ENCODE measurements at places on chromosomes 4 and X. TPM values are rescaled to one million over a fixed set of nuclear protein-coding genes. Genes with fewer than 3 reads are reported as not detected.

The EPHA5 gene
- total RNA-seq: not detected

The LIN54 gene
- total RNA-seq: 13.5 TPM

The INTS6L gene
- 28.4 TPM for total RNA-seq

The TTC29 gene
- total RNA-seq: not detected

The CDKL2 gene
- 0.30 TPM for total RNA-seq

The GSX2 gene
- not detected for total RNA-seq

The RTL5 gene
- 1.1 TPM for total RNA-seq

The TCEAL3 gene
- total RNA-seq: 4.8 TPM

The MAGEA12 gene
- not detected for total RNA-seq

The IL9R gene
- 4.5 TPM for total RNA-seq

The RBM10 gene
- total RNA-seq: 37.6 TPM

The USP51 gene
- total RNA-seq: 2.0 TPM

DNA sequence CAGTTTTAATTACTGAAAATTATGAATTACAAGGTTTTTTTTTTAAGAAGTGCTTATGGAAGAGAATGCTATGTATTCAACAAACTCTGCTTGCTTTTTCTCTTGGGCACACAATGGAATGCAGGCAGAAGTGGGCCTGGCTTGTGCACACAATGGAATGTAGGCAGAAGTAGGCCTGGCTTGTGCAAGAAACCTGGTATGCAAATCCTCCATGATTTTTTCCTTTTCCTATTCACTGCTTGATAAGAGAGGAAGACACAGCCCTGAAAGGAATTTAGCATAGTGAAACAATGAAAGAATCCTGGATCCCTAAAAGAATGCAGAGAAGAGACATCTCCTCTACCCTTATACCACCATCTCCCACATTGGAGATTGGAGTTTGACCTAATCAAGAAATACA lies 138.4 kb downstream of the COL25A1 start:
- no peak for DNase-seq

- DNase-seq: no peak
These were observed 204.5 kb downstream of the SLC7A11 start for GRCh38 chr4:138037696-138038095.

- DNase-seq: no peak
These were observed 161.4 kb downstream of the VSIG4 start for GRCh38 chrX:65878456-65878855.

DNA sequence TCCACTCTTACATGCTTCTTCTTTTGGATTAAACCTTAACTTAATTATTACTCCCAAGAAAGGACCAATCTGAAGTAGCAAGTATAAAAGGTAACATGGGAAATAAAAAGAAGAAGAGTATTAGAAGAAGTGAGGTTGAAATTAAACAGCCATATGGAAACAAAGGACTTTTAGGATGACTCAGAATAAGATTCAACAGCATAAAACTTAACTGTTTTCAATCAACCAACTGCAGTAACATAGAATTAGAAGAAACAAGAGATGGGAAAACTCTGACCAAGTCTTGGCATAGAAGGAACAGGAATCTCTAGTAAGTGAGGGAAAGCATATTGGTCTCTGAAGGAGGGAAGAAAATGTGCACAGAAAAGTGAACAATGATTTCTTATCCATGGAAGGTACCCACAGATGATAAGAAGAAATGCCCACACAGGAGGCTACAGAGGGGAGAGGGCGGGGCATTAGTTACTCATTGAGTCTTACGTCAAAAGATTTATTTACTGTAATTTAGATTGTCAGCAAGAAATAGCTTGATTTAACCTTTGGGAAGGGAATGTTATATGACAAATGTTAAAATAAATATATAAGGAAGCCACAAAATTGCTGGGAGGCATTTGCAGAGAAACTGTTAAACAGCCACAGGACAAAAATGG lies 177.3 kb downstream of the BANK1 start:
- DNase-seq: no peak

- no peak for DNase-seq
These were observed 24.5 kb downstream of the SH3RF1 start for GRCh38 chr4:169246279-169246678.

GRCh38 chr4:153465615-153466080 lies 512 bp upstream of the TMEM131L start:
- no peak for DNase-seq

DNA sequence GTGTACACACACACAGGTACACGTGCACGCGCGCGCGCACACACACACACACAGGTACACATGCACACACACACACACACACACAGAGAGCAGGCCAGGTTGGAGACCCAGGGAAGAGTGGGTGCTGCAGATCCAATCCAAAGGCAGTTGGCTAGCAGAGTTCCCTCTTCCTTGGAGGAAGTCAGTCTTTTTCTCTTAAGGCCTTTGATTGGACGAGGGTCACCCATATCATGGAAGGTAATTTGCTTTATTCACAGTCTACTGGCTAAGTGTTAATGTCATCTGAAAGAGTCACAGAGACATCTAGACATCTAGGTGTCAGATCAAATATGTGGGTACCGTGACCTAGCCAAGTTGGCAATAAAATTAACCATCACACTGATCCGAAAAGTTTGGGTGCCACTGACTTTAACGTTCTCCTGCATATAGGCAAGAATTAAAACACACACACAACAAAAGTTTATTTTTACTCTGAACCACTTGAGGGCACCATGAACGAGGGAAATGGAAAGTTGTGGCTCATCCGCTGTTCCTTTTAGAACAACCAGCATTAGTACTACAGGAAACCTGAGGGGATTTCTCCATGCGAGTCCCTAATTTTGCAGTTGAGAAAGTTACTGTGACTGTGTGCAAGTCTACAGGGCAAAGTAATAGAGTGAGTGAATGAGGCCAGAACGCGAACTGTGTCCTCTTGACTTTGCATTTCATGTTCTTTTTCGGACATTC lies 66.0 kb upstream of the STOX2 start:
- no peak for DNase-seq

DNA sequence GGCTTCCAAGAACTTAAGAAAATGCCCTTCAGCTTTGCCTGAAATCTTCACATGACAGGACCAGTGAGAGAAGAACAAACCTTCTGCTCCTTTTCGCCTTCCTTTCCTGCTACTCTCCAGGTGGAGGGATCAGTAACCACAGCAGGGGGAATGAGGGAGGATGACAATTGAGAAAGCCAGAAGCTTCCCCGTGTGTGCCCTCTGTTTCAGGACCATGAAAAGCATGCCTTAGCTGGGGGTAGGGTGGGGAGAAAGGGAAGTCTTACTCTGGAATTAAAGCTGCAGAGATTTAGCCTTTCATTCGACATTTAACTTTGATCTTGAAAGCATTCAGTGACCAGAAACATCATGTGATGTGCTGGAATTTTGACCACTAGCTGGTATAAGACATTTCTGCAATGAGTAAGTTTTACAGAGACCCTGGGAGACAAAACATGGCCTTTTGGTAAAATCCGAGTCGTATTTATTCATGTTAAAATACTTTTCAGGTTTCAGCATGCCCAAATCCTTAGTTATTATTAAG lies 10.6 kb upstream of the PUDP start:
- DNase-seq: no peak

DNA sequence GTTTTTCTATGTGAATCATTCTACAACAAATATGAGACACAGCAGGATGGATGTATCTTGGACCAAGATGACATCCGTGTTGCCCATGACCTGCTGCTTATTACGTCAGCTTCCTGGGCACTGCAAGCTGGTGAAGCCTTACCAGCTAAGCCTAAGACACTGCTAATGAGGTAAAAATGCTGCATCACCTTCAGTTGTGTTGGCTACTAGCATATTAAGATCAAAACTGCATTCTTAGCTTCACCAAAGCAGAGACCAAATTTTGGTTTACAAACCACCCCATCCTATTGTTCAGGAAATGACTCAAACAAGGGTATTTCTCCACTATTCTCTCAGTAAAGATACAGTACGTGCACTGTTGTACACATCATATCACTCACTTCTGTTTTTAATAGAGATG lies 50.3 kb downstream of the MAML3 start:
- DNase-seq: peak; percentile 72

DNA sequence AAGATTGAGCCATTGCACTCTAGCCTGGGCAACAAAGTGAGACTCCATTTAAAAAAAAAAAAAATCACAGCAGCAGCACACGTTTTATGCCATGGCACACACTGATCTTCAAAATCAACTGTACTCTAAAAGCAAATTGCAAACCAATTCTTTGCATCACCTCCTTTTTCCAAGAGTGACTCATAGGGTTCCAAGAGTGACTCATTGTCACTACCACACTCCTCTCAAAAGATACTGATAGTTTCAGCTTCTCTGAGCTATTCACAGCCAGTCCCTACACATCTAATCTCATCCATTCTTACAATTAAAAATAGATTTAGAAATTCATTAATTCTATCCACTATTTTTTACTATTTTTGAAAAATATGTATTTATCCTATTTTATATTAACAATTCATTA lies 1494.9 kb upstream of the AGA start:
- DNase-seq: no peak

DNA sequence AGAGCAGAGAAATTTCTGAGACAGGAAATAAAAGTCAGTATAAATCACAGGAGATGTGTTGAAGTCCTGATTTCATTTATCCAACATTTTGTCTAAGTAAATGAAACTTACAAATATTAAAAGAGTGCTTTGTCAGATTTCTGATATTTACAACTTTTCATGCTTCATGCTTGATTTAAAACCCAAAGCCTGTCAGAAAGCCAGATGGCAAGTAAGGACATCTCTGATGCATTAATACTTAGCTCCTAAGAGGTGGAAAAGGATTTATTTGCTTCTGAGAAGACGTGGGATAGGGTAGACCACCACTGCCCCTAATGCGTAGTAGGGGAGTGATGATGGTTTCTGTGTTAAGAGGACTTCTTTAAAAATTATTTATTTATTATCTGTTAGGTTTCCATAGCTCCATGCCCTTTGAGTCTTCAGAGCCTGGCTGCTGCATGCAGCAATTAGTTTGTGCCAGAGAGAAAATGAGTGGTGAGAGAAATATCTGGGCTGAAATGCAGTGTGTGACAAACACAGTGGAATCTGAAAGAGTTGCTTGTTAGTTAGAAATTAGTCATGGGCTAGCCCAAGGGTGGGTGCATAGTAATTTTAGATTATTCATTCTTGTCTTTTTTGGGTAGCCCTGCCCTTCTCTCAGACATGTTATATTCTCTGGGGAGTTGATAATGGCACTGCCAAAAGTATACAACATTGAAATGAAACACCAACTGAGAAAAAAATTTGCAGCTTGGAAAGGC lies 333.8 kb downstream of the C4orf33 start:
- DNase-seq: no peak

GRCh38 chr4:66223068-66223703 lies 552.9 kb upstream of the EPHA5 start:
- DNase-seq: no peak

DNA sequence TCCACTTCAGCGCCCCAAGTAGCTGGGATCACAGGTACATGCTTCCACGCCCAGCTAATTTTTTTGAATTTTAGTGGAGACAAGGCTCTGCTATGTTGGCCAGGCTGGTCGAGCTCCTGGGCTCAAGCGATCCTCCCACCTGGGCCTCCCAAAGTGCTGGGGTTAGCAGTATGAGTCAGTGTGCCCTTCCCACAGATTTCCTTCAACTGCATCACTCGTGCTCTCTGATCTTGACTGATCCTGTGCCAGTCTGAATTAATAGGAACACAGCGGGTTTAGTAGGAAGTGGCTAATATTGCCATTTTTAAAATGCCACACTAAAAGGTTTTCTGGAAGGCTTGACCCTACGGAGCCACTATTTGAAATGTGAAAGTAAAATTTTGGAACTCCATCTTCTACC lies 4.3 kb upstream of the SHROOM2 start:
- no peak for DNase-seq

DNA sequence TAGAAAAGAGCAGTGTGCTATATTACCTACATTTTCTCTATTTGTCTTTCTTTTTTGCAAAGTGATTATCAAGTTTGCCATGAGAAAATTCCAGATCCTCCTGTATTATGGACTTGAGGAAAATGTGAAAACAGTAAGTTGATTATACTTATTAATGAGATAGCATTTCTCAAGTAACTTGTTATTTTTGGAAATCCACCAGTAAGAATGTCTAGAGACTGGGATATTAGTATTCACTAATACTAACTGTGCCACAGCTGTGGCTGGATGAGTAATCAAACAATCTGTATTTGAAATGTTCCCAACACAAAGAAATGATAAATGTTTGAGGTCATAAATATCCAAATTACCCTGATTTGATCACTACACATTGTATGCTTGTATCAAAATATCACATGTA lies 147.0 kb upstream of the CTSO start:
- DNase-seq: no peak

- peak; percentile 78 for DNase-seq
These were observed at the start of gene PJA1 for GRCh38 chrX:69165087-69165651. TSS of gene PJA1 (minus strand) at chrX:69165453. CDS start at chrX:69163073, 2,380 bp downstream.

DNA sequence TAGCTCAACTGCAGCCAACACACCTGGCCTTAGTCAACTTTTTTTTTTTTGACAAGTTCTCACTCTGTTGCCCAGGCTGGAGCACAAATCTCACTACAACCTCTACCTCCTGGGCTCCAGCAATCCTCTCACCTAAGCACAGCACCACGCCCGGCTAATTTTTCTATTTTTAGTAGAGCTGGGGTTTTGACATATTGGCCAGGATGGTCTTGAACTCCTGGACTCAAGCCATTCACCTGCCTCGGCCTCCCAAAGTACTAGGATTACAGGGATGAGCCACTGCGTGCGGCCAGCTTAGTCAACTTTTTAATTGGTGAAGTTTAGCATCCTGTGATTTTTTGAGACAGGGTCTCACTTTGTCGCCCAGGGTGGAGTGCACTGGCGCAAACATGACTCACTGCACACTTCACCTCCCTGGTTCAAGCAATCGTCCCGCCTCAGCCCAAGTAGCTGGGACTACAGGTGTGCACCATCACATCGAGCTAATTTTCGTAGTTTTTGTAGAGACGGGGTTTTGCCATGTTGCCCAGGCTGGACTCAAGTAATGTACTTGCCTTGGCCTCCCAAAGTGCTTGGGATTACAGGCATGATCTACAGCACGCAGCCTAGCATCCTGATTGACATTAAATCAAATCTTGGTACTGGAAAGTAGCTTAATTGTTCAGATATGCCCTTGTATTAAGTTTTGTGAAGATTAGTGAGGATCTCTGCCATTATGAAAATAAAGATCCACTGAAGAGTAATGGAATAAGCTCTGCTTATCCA lies 8.3 kb downstream of the HNRNPDL start:
- no peak for DNase-seq

- no peak for DNase-seq
These were observed 1176.2 kb upstream of the IGFBP7 start for GRCh38 chr4:58286335-58286734.
